Activated T-helper 2 cell treated with anti-CD3 and anti-CD28 coated beads, Interferon-gamma antibody, Interleukin-2, Interleukin-4, amounts not matched to agents 10 μg/mL and 5 μg/mL and 100 μg/mL, durations not matched to agents 14 hours and 24 hours and 36 hours (primary cell): ENCODE measurements at places on chromosomes 7 and 10.

- no peak overlapping the region for H3K4me3 ChIP-seq
- DNase-seq = no peak
- H3K27me3 ChIP-seq = no peaks in the 10 kb centered on the region
- no peak overlapping the region for H3K27ac ChIP-seq
- H3K4me1 ChIP-seq = peaks cover 4% of the 10 kb centered on the region
- H3K36me3 ChIP-seq = no peaks in the 10 kb centered on the region
Measured at GRCh38 chr7:143504937-143505297, 27.2 kb downstream of the TAS2R41 start.

DNA sequence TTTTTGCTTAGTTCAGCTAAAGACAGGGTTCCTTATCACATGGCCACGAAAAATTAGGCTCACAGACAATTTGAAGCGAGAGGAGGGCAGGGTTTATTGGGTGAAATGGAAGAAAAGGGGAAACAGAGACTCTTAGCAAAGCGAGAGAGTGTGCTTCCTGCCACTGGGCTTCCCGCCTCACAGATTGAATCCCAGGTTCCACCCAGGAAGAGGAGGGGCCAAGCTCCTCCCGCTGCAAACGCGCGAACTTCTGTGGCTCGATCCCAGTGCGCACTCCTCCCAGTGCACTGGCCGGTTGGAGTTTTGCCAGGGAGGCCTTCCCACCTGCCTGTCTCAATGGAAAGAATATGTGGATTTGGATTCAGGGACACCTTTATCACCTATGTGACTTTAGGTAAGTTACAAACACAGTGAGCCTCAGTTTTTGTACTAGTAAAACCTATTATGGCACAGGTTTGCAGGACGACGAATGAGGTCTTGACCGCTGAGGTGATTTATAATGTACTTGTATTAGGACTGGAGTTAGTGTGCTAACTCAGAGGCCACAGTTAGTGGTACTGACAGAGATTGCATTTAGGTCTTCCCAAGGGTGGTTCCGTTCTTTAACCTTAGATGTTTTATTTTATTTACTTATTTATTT lies 48.5 kb upstream of the SP8 start:
- no peak overlapping the region for H3K27ac ChIP-seq
- H3K36me3 ChIP-seq = no peaks in the 10 kb centered on the region
- no peak overlapping the region for H3K4me3 ChIP-seq
- no peaks in the 10 kb centered on the region for H3K4me1 ChIP-seq

GRCh38 chr7:2779051-2779450 lies 65.1 kb downstream of the GNA12 start:
- peaks cover 52% of the 10 kb centered on the region for H3K4me1 ChIP-seq
- peaks cover 18% of the 10 kb centered on the region for H3K36me3 ChIP-seq
- no peak overlapping the region for H3K4me3 ChIP-seq
- H3K27ac ChIP-seq = no peak overlapping the region

- no peak overlapping the region for H3K27ac ChIP-seq
- H3K27me3 ChIP-seq = no peaks in the 10 kb centered on the region
- DNase-seq = no peak
Measured at GRCh38 chr7:33400214-33400538, 270.8 kb downstream of the BBS9 start.

DNA sequence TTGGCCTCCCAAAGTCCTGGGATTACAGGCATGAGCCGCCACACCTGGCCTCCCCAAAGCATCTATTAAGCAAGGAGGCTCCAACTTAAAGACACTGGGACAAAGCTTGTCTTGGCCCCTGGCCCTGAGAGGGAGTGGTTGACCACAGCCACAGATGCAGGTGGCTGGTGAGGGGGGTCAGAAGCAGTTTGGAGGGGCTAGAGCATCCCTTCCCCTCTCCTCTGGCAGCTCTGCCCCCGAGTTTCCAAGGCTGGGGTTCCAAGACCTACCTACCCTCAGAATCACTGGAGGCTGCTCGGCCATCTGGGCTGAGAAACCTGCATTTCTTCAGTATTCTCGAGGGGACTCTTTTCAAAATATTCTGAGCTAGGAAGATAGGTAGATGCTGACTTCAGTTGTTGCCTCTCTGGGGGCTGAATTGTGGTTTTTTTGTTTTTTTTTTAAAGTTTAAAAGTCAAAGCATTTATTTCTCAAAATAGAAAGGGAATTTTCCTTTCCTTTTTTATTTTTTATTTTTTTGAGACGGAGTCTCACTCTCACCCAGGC lies 32.6 kb downstream of the DDIT4 start:
- DNase-seq = no peak
- H3K36me3 ChIP-seq = no peaks in the 10 kb centered on the region
- H3K4me3 ChIP-seq = no peak overlapping the region
- H3K27ac ChIP-seq = peak overlapping the region; percentile 86

DNA sequence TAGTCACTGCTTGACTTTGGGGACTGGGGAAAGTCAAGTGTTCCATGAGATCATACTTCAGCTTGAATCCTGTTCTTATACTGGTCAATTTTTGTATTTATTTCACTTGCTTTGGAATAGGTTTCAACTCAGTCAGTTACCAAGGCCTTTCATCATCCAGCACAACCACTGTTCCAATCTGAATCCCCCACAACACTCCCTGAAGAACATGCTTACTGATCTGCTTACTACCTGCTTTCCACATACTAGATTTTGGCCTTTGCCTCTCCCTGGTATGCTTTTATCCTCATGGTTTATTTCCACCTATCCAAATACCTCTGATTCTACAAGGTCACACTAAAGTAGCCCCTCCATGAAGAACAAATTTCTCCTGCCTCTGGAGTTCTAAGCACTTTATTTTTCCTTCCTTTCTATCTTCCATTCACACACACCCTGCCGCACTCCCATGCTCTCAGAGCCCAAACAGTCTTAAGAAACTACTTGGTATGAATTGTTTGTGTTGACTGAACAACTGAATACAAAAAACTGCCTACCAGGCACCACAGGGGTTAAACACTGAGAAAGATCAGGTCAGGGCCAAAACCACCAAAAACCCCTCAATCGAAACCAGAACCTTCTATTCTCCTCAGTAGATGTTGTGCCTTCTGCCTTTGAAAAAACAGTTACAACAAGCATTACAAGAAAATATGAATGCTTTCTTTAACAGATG lies 178.1 kb downstream of the AVL9 start:
- no peak for DNase-seq
- peaks cover 16% of the 10 kb centered on the region for H3K27me3 ChIP-seq
- no peaks in the 10 kb centered on the region for H3K4me1 ChIP-seq
- no peak overlapping the region for H3K4me3 ChIP-seq

DNA sequence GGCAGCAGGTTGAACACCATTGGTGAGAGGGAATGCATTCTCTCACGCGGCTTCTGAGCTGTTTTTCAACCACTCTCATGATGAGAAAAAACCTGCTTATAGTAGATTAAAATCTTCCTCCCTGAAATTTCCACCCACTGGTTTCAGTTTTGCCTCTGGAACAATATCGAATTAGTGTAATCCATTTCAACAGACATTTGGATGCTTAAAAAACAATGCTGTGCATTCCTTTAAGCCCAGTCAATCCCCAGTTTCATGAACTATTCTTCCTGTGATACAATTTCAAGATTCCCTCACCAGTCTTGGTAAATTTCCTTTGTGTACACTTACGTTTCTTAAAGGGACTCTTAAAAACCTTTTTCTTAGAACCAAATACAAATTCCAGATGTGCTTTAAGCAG lies 89.6 kb downstream of the ITIH5 start:
- H3K4me3 ChIP-seq = no peak overlapping the region
- H3K27ac ChIP-seq = no peak overlapping the region
- H3K27me3 ChIP-seq = peaks cover 2% of the 10 kb centered on the region
- no peak for DNase-seq
- no peaks in the 10 kb centered on the region for H3K4me1 ChIP-seq

GRCh38 chr7:95798401-95798930 lies 26.1 kb downstream of the DYNC1I1 start:
- DNase-seq = no peak
- no peak overlapping the region for H3K27ac ChIP-seq
- no peak overlapping the region for H3K4me3 ChIP-seq
- H3K27me3 ChIP-seq = no peaks in the 10 kb centered on the region
- H3K36me3 ChIP-seq = no peaks in the 10 kb centered on the region

DNA sequence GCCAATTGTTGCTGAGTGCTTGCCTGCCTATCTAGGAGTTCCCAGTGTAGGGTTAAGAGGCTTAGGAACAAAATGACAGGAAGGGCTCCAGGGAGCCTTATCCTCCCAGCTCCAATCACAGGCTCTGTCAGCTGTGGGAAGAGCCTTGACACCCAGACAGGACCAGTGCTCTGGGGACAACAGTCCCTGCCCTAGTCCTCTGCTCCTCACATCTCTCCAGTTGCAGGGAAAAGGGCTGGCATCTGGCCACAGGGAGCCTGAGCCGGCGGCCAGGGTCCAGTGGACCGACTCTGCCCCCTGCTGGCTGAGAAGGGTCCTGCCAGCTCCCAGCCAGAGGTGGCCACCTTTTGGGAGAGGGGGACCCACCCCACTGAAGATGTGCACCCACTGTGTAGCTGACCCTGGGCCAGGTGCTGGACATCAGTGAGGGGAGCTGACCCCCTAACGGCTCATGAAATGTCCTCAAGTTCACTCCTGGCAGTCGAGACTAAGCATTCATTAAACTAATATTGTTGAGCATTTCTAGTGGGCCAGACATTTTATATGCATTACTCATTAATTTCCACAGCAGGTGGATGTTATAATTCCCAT lies 17.6 kb downstream of the DNAJB12 start:
- H3K27me3 ChIP-seq = no peaks in the 10 kb centered on the region
- DNase-seq = peak; percentile 58
- no peak overlapping the region for H3K4me3 ChIP-seq
- peak overlapping the region; percentile 90 for H3K27ac ChIP-seq

DNA sequence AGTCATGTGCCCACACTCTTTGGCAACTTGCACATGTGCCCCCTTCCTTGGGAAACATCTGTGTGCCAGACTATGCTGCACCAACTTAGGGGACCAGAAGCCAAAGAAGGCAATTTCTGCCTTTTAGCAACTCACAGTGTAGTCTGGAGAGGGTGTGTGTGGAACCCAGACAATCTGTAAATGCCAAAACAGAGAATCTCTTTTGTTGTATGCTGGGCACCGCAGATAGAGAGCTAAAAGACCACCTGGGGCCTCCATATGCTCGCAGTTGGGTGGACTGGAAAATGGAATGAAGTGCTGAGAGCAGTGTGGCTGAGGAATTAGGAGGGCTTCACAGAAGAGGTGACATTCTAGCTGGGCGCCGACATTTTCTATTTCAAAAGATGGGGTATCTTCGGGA lies 26.4 kb downstream of the UBTD1 start:
- no peak overlapping the region for H3K27ac ChIP-seq
- H3K27me3 ChIP-seq = peaks cover 11% of the 10 kb centered on the region
- no peak for DNase-seq

DNA sequence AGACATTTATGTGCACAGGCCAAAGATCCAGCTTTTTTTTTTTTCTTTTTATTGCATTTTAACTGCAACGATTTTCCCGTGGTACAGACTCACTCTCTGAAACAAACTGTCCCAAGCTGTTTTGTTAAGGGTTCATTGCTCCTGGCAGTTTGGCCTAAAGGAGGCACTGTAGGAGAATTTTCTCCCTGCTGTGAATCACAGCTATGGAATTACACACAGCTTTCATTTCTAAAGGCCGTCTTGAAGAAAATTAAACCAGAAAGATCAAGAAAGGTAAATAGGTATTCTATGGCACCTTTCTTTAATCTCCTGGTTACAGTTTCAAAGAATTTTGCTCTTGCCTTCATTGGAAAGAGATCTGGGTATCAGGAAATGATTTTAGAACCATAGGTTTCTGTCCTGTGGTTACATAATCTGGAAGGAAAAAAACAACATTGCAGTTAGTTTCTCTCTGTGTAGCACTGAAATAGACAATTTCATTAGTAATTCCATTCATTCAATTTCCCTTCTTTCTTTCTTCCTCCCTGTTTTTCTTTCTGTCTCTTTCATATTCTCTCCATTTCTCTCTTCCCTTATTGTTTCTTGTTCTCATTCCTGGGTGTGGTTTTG lies 51.2 kb downstream of the PDK4 start:
- H3K27ac ChIP-seq = no peak overlapping the region
- no peak for DNase-seq
- H3K36me3 ChIP-seq = no peaks in the 10 kb centered on the region
- no peak overlapping the region for H3K4me3 ChIP-seq

- H3K4me3 ChIP-seq = no peak overlapping the region
- no peaks in the 10 kb centered on the region for H3K36me3 ChIP-seq
- no peaks in the 10 kb centered on the region for H3K4me1 ChIP-seq
- H3K27me3 ChIP-seq = no peaks in the 10 kb centered on the region
- DNase-seq = no peak
Measured at GRCh38 chr10:71187600-71187999, 24.8 kb upstream of the UNC5B start.

DNA sequence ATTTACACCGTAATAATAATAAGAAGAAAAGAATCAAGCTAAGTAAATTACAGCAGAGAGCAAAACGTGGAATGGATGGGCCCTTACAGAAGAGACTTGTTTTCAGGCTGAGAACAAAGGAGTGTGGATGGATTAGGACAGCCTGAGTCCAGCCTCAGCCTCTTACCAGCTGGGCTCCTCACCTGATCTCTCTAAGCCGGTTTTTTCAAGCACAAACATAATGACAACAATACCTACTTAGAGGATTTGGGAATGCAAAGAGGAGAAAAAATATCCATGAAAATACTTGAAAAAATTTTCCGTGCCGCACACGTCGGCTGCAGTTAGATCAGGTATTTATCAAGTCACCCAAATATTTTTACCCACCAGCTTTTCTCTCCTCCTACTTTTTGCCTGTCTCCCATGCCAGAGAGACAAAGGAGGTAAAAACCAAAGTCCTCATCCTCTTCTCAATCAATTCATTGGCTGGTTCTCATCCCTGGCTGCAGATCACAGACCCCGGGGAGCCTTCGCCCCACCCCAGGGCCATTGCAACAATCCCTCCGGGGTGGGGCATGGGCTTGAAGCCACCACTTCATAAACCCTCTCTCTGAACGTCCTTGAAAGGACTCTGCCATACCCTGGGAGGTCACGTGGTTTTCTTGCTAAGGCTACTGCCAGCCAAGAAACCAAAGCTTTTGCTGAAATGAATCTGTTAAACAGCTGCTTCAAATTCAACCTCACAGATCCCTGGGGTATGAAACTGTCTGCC lies 29.7 kb upstream of the GTF2I start:
- H3K27me3 ChIP-seq = no peaks in the 10 kb centered on the region
- DNase-seq = no peak
- H3K4me3 ChIP-seq = no peak overlapping the region
- no peak overlapping the region for H3K27ac ChIP-seq
- H3K4me1 ChIP-seq = peaks cover 2% of the 10 kb centered on the region

GRCh38 chr7:79453558-79454360 lies at the start of gene MAGI2:
MAGI2 (minus strand) TSS chr7:79453667; CDS start chr7:79453320, 347 bp downstream.
- no peak for DNase-seq
- H3K4me1 ChIP-seq = no peaks in the 10 kb centered on the region
- H3K27me3 ChIP-seq = peaks cover 46% of the 10 kb centered on the region
- H3K4me3 ChIP-seq = no peak within 1 kb of the TSS

GRCh38 chr10:69232252-69232651 lies 12.1 kb downstream of the HKDC1 start:
- no peaks in the 10 kb centered on the region for H3K27me3 ChIP-seq
- H3K36me3 ChIP-seq = no peaks in the 10 kb centered on the region
- peaks cover 46% of the 10 kb centered on the region for H3K4me1 ChIP-seq
- no peak overlapping the region for H3K4me3 ChIP-seq
- no peak for DNase-seq

GRCh38 chr10:86187499-86188239 lies 178.9 kb downstream of the GRID1 start:
- H3K4me1 ChIP-seq = peaks cover 8% of the 10 kb centered on the region
- no peaks in the 10 kb centered on the region for H3K36me3 ChIP-seq
- DNase-seq = no peak
- H3K4me3 ChIP-seq = no peak overlapping the region
- peaks cover 14% of the 10 kb centered on the region for H3K27me3 ChIP-seq
- no peak overlapping the region for H3K27ac ChIP-seq
